MCF 10A (cell line): ENCODE measurements at places on chromosomes 3 and 15. TPM values are rescaled to one million over a fixed set of nuclear protein-coding genes. Genes with fewer than 3 reads are reported as not detected.

DNA sequence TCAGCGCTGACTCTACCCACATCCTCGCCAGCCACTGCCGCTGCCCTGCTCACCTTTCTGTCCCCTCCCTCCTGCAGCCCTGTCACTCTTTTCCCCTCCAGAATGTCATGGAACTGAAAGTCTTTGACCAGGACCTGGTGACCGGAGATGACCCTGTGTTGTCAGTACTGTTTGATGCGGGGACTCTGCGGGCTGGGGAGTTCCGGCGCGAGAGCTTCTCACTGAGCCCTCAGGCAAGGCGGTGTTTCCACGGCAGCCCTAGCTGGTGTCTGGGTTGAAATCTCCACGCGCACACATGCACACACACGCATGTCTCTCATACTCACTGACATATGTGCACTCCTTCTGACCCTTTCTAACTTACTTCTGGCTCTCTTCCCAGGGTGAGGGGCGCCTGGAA is 2.0 kb downstream of the PLA2G4B start:
- peaks cover 6% of the 10 kb centered on the region for H3K4me1 ChIP-seq
- DNase-seq, result no peak
- no peak overlapping the region for H3K4me3 ChIP-seq
- no peak overlapping the region for H3K27ac ChIP-seq
- peaks cover 6% of the 10 kb centered on the region for H3K36me3 ChIP-seq
- no peaks in the 10 kb centered on the region for H3K27me3 ChIP-seq

ECE2 gene
- not detected in 2 replicates for total RNA-seq

DLEC1 gene
- 1.3 TPM in 1 of 2 replicates, not detected in the other for total RNA-seq

DNA sequence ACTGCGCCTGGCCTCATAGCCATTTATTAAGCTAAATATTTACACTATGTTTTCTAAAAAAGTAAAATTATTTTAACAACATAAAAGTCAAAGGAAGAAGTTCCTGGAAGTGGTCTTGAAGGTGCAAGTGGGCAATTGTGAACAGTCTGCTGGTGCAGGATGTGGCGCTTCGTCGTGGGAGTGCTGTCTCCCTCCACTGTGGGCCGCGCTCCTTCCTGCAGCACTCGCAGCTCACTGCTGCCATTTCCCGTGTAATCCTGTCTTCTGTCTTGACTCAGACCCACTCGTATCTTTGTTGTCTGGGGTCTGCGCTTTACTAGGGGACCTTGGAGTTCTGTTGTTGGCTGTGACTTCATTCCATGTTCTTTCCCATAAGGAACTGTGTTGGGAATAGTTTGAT is 56.3 kb downstream of the APBA2 start:
- no peaks in the 10 kb centered on the region for H3K27me3 ChIP-seq
- no peak overlapping the region for H3K27ac ChIP-seq
- H3K4me3 ChIP-seq, result no peak overlapping the region
- peaks cover 6% of the 10 kb centered on the region for H3K36me3 ChIP-seq
- no peaks in the 10 kb centered on the region for H3K4me1 ChIP-seq

SEMA3B gene
- total RNA-seq, result 7.6 and 12.5 TPM in 2 replicates

- DNase-seq, result no peak
- H3K4me3 ChIP-seq, result no peak overlapping the region
- peak overlapping the region; percentile 47 for H3K27ac ChIP-seq
- H3K4me1 ChIP-seq, result peaks cover 46% of the 10 kb centered on the region
- peaks cover 17% of the 10 kb centered on the region for H3K36me3 ChIP-seq
Observed at GRCh38 chr3:46934072-46934471, 42.5 kb downstream of the CCDC12 start.
